ENCODE measurements at places on chromosomes 13 and 19.

- no peak for DNase-seq
Measured at GRCh38 chr19:1752757-1753728, at the start of gene ONECUT3. TSS of gene ONECUT3 (plus strand) at chr19:1753506. CDS start at chr19:1753663, 157 bp downstream.

DNA sequence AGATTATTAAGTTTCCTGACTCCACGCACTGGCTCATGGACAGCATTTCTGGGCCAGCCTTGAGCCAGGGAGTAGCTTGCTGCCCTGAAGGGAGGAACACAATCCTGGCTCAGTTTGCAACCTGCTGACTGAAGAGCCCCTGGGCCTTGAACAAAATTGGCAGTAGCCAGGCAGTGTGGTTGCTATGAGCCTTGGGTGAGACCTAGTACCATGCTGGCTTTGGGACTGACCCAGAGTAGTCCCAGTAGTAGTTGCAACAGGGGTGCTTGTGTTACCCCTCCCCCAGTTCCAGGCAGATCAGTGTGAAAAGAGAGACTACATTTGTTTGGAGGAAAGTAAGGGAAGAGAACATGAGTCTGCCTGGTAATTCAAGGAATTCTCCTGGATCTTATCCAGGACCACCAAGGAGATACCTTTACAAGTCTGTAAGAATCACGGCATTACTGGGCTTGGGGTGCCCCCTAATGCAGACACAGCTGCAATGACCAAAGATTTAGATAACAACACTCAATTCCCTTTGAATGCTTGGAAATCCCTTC lies 22.0 kb downstream of the ITGBL1 start:
- peak; percentile 35 for DNase-seq

DNA sequence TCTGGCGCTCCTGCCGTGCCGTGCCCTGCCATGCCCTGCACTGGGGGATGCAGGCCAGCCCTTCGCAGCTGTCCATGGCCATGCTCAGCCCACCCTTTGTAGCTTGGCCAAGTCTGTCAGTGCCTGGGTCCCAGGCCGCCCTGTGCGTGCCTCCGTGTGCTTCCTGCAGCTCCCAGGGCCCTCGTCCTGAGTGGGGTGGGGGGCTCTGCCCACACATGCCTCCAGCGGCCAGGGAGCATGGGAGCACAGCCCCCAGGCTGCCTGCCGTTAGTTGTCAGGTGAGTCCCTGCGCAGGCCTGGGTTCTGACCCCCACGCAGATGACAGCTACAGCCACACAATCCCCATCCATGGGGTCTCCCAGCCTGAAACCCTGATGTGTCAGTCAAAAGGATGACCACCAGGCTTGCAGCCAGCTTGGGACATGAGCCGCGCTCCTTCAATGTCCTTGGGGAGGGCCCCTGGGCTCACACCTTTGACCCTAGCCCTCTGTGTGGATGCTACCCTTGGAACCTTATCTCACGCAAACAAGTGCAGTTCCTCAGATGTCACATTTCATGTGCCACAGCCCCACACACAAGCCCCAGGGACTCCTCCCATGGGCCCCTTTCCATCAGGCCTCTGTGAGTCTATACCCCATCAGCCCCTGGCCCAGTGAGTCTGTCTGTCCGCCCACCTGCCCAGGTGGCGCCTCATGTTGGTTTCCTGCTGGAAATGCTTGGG lies 24.5 kb downstream of the TMED1 start:
- no peak for DNase-seq

- no peak for DNase-seq
Measured at GRCh38 chr19:10079031-10079453, 7.1 kb upstream of the SHFL start.

DNA sequence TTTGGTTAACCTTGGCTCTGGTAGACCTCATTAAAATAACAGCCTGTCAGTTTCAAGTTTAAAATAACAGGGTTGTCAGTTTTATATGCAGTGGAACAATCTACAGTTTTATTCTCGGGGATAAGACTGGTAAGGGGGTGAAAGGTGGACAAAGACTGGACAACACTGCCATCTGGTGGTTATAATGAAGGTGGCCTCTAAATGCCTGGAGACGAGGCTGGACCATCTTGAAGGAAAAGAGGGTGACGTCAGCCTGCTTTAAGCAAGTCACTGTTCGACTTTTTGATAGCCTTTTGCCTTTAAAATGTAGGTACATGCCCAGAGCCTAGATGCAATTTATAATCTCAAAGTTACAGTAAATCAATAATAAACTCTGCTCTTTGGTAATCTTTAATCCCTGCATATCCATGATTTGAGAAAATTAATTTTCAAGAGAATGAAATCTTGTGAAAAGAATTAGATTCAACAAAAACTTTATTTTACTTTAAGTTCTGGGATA lies 117.0 kb downstream of the DCT start:
- peak; percentile 94 for DNase-seq

DNA sequence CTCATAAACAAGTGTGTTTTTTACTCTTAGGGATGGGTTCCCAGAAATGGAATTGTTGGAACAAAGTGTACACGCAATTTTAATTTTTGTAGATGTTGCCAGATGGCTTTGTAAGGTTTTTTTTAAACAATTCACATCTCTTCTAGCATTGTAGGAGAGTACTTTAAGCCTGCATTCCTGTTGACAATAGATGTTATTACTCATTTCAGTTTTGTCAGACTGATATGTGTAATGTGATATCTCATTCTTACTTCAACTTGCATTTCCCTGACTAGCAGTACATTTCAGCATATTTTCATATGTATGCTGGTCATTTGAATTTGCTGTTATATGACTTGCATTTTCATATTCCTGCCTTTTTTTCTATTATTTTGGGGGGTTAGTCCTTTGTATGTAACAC lies 186.6 kb upstream of the SLITRK6 start:
- DNase-seq = peak; percentile 3

- DNase-seq = no peak
Measured at GRCh38 chr19:367561-367960, 23.0 kb upstream of the MIER2 start.

DNA sequence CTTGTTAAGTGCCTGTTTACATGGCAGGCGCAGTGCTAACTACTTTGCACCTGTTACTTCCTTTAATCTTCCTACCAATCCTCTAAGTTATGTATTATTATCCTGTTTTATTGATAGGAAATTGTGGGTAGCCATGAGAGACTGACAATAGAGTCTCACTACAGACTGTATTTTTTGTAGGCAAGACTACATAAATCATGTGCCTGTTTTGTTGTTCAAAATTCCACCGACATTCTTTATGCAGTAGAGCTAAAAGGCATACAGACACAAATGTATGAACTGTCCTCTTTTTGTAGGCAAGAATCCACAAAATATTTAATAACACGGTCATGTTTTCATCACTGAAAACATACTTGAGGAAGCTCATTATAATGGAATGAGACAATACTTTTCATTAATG lies 205.5 kb downstream of the NALCN start:
- DNase-seq = no peak

GRCh38 chr13:94031609-94032008 lies 447.9 kb downstream of the DCT start:
- no peak for DNase-seq

DNA sequence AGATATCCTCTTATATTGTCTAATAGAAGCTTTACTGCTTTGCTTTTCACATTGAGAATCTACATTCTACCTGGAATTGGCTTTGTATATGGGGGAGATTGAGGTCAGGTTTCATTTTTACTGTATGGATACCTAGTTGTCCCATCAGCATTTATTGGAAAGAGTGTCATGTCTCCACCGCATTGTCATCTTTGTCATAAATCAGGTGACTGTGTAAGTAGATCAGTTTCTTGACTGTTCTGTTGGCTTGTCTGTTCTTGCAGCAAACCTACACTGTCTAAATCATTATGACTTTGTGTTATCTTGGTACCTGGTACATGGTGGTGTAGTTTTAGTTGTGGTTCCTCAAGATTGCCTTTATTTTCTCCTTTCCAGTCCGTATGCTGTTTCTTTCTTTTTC lies 5.8 kb downstream of the URI1 start:
- DNase-seq = no peak

- DNase-seq = no peak
Measured at GRCh38 chr13:84655677-84656076, 773.4 kb upstream of the SLITRK1 start.

- peak; percentile 74 for DNase-seq
Measured at GRCh38 chr13:49652355-49653305, 24.3 kb downstream of the ARL11 start.

DNA sequence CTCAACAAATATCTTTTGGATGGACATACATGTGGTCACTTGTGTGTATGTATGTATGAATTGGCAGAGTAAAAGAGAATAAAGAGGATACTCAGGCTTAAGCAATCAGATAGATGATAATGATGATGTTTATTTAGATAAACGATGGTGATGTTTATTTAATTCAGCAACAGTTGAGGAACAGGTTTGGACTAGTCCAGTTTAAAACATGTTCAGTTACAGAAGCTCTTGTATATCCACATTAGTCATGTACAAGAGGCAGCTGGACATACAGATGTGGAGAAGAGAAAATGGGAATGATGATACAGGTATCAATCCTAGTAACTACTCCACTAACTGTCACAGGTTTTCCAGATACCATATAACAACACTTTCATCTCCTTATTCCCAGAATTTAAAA lies 232.1 kb downstream of the DIAPH3 start:
- DNase-seq = no peak

DNA sequence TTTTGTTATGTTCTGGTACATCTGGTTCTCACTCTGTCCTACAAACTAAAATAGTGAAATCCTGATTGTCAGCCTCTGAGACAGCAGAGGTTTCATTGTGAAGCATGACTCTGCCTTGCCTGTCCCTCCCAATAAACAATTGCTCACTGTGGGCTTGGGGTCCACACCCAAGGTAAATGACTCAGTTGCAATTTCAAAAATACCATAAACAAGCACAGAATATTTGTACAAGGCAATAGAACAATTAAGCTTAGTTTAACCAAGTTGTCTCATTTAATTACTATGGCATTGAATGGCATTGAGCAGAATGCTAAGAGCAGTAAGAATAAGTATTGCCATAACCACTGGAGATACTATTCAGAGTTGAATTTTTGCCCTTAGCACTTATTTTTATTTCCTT lies 353.6 kb downstream of the SPRY2 start:
- DNase-seq = no peak

- DNase-seq = no peak
Measured at GRCh38 chr13:31896427-31896826, 135.1 kb upstream of the FRY start.

- DNase-seq = peak; percentile 5
Measured at GRCh38 chr13:99505814-99506269, 4.6 kb downstream of the TM9SF2 start.

DNA sequence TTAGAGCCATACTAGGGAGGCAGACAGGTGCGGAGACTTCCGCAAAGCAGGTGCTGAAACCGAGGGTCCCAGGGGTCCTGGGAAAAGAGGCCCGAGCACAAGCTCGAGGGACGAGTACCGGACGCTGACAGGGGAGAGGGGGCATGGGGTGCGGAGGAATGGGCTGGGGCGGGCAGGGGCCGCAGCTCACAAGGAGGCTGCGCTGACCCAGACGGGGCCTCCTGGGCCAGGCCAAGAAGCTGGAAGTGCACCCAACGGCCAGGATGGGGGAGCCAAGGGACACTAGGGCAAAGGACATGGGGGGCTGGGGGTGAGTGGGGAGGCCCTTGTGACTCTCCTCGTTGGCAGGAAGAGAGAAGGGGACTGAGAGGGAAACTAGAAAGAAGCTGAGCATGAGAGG lies 1.8 kb downstream of the POLR2E start:
- DNase-seq = no peak

- DNase-seq = no peak
Measured at GRCh38 chr19:8965887-8966286, 44.3 kb downstream of the MUC16 start.

DNA sequence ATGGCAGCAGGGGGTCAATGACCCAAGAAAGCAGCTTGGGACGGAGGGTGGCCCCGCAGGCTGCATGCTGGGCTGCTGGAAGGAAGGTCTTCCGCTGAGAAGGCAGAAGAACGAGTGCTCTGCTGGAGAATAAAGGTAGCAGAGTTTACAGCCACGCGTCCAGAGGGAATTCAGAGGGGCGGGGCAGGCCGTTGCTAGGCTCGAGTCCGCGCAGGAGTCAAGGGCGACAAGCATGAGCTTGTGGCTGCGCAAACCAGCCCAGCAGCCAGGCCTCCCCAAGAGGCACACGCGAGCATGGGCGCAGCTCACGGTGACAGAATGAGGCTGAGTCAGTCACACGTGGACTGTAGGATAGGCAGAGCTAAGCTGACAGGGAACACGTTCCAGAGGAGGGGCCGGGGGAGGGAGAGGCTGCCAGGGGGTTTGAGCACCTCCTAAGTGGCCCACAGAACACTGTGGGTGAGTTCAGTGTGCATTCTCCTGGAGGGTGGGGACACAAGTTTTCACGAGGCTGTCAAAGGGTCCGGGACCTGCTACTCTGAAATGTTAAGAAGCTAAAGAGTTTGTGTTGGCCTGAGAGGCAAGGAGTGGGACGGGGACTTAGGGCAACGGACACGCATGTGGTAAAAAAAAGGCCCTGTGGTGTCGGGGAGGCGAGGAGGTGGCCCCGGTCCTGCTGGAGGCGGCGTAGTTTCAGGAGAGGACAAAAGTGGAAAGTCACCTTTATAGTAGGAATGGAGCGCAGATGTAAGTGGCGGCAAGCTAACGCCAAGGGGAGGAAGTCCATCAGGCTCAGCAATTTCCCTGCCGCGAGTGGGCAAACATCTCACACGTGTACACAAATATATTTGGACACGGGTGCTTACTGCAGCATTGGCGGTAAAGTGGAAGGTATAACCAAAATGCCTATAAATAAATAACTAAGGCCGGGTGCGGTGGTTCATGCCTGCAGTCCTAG lies 17.7 kb downstream of the RFX2 start:
- peak; percentile 84 for DNase-seq

DNA sequence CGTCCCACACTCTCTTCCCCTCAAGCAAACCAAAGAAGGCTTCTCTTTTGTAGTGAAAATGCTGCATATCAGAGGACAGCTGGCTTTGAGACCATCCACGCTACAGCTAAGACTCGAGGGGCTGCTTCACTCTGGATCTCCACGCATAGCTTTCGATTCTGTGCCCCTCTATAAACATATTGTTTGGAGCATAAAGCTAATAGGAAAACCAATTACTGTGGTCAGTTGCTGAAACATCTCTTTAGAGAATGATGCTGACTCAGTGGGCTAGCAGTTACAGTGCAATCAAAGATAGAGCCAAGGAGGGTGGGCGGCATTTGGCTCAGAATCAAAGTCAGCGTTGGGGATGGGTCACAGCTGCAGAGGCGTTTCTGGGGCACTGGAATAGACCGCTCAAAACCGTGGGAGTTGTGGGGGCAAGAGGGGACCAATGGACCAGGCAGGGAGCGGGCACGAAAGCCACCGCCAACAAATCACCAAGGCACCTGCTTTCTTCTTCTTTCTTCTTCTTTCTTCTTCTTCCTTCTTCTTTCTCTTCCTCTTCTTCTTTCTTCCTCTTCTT lies 76.7 kb downstream of the RASL11A start:
- DNase-seq = no peak

- peak; percentile 40 for DNase-seq
Measured at GRCh38 chr13:39803851-39804250, 148.4 kb downstream of the COG6 start.
